ENCODE measurements at places on chromosomes 12 and 14.
A peak's percentile ranks its signal among the peaks of the same experiment; 100 is the strongest.

DNA sequence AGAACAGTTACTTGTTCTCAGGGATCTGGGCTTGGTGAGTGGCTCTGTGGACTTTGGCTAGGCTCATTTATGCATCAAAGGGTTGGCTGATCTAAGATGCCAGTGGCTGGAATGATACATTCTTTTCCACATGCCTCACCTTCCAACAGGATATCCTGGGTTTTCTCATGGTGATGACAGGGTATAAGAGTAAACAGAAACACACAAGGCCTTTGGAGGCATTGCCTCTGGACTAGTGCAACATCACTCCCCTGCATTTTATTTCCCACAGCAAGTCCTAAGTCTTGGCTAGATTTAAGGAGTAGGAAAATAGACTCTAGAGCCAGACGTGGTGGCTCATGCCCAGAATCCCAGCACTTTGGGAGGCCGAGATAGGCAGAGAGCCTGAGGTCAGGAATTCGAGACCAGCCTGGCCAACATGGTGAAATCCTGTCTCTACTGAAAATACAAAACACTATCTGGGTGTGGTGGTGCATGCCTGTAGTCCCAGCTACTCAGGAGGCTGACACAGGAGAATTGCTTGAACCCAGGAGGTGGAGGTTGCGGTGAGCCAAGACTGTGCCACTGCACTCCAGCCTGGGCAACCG lies 47.9 kb downstream of the RPH3A start:
- DNase-seq: peak; percentile 27

- no peak for DNase-seq
Measured at GRCh38 chr12:97745406-97746101, 282.9 kb downstream of the RMST start.

GRCh38 chr12:75812271-75813018 lies 219.1 kb downstream of the PHLDA1 start:
- peak; percentile 36 for DNase-seq

- DNase-seq: no peak
Measured at GRCh38 chr14:42299692-42300091, 693.0 kb downstream of the LRFN5 start.

DNA sequence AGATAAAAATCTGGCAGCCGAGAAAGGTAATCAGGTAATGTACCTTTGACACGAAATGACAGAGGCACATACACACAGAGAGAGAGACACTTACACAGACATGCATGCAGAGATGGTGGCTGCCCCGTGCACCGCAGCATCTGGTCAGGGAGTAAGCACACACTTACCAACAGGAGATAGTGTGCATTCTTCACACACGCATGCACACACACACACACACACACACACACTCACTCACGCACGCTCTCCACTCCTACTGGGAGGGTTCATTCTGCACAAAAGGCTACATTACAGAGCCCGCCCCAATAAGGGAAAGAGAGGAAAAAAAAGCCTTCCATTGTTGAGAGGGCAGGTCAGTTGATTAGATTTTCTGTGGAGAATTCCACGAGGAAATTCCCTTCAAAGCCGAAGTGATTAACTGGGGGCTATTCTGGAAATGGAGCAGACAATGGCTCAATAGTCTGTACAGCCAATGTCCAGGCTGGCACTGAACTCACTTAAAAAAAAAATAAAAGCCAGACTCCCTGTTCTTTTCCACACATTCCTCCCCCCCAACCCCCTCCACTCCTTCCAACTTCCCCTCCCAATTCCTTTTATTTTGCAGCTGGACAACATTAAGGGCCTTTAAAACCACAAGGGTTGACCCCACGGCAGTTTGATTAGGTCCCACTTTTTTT lies 1.4 kb upstream of the SOX5 start:
- DNase-seq: no peak

DNA sequence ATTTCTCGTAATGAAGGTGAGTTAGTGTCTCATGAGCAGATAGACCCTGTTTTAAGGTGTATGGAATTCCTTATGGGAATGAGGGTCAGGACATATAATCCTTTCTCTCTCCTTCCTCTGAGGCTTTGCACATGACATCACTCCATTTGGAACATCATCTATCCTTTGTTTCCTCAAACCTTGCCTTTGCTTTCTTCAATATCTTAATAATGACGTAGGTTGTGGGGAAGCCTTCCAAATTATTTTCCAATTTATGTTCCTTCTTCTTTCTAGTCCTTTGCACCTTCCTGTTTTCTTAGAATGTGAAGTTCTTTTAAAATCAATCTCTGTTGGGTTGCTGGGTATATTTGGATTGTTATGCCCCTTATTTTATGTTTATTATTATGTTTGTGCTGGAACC lies 502.9 kb upstream of the STXBP6 start:
- DNase-seq: no peak

DNA sequence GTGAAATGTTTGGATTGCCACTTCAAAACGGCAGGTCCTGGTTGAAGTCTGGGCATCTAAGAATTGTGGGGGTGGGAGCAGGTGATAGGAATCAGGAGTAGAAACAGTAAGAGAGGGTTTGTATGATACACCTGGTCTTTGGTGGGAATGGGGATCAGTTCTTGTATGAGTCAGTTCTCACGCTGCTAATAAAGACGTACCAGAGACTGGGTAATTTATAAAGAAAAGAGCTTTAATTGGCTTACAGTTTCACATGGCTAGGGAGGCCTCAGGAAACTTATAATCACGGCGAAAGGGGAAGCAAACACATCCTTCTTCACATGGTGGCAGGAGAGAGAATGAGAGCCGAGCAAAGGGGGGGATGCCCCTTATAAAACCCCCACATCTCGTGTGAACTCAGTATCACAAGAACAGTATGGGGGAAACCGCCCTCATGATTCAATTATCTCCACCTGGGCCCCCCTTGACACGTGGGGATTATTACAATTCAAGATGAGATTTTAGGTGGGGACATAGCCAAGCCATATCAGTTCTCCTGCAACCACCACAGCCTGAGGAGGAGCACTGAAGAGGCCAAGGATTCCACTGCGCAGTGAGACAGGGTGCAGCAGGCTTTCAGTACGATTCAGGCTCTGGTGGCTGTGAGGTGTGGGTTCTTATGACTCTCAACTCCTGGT lies 52.1 kb downstream of the DRAM1 start:
- DNase-seq: no peak

- DNase-seq: no peak
Measured at GRCh38 chr14:84217066-84217465, 1312.9 kb upstream of the FLRT2 start.

- DNase-seq: no peak
Measured at GRCh38 chr12:55633151-55633550, 3.5 kb upstream of the OR10P1 start.

GRCh38 chr12:82176761-82177490 lies 181.3 kb downstream of the CCDC59 start:
- DNase-seq: no peak

GRCh38 chr12:68434391-68435298 lies 102.5 kb upstream of the MDM1 start:
- no peak for DNase-seq

GRCh38 chr14:69351911-69352310 lies 46.2 kb downstream of the ERH start:
- no peak for DNase-seq
